ENCODE measurements at places on chromosomes 2 and 18.

DNA sequence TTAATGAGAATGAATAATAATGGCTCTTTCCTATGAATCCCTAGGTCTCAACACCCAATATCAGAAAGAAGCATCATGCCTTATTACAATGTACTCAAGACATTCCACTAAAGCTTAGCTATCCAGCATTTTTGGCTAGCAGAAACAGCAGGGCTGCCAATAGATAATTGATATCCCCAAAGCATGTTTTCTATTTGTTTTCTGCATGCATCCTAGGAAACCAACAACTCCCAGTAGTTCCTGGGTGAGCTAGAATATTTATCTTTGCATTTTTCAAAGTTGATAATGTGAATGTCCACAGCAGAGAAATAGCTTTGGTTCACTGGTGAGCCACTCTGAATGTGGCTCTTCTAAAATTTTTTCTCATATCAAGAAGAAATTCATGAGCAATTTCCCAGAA is 5.8 kb upstream of the ANTXR1 start:
- no peak for DNase-seq

DNA sequence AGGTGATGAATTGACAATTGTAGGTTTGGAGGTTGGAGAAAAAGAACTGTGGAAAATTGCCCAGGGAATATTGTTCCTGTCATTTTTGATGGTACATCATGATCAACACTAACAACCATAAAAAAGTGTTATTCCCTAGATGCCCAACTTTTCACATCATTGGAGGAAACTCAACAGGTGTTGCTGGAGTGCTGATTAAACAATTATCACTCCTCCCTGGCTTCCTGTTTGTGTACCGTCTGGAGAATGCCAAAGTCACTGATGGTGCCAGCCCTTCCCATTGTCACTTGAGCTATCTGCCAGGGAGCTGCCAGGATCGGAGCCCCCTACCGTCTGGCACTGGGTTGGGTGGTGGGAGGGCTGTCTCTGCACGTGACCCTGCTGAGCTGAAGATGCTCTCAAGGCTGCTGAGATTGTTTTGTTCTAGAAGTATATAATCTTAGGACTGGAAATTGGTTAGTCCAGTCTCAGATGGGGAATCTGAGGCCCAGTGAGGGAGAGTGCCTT is 156.9 kb downstream of the PRKCE start:
- DNase-seq, result no peak

DNA sequence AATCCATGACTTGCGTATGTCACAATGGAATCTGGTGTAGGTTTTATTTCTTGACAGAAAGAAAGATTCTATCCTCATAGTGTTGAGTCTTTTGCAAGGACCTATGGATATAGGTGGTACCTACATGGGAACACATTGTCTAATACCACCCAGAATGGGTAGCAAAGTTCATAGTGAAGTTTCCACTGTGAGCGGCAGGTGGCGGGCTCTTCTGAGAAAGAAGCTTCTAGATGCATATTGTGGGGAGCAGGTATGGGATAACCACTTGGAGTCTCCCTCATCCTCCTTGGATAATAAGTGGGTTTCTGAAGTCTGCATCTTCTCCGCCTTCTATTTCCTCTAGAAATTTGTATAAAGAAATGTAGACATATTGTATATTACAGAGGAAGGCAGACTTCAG is 44.9 kb downstream of the LINC00305 start:
- no peak for DNase-seq

- peak; percentile 54 for DNase-seq
Observed at GRCh38 chr2:63654959-63655358, 66.2 kb downstream of the MDH1 start.

DNA sequence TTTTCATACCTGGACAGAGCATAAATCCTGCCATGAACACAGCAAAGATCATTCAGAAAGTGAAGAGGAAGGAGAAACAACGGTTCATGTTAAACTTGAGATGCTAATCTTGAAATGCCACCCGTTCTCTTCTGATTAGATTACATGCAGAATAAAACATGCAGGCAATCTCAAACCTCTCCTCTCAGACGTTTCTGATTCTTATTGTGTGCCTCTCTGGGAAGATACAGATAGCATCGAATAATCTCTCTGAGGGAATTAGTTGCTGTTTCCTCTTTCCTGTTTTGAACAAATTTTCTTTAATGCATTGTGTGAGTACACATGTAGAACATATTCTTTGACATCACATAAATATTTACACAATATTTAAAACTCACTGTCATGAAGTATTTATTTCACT is 313.4 kb downstream of the PRKCE start:
- DNase-seq, result no peak

DNA sequence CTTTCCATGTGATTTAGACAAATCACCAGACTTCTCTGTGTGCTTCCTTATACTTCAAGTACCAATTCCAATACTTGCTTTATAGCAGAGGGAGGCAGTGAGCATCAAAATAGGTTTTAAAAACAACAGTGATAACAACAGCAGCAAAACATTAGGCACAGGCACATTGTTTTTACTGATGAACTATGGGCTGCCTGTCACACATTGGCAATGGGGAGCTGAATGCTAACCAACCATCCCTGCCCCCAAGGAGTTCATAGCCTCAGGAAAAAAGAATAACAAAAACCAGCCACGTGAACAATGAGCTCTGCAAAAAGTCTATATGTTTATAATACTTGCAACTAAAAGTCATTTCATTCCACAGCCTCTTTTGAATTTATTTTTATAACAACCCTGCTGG is 287.9 kb upstream of the TRIB2 start:
- no peak for DNase-seq

DNA sequence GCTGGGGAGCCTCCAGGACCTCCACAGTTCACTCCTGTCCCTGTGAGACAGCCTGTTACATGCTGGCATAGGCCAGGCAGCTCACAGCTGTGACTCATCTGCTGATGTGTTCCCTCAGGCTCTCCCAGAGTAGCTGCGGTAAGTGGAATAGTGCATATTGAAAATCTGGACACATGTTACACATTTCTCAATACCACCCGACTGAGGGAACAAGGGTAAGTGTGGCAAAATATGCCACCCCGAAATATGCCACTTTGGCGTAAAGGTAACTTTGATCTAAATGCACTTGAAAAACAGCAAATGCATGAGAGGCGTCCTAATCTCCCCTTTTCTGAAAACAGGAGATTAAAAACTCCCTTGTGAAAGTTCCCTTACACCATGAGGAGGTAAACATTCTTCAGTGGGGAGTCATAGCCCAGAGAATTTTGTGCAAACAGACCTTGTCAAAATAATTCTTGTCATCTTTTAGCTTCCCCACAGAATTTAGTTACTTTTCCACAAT is 557.9 kb downstream of the CCDC85A start:
- DNase-seq, result no peak

GRCh38 chr2:102098756-102099155 is 43.8 kb upstream of the IL1R1 start:
- no peak for DNase-seq

- no peak for DNase-seq
Observed at GRCh38 chr2:28499282-28499681, 3.4 kb downstream of the PLB1 start.

DNA sequence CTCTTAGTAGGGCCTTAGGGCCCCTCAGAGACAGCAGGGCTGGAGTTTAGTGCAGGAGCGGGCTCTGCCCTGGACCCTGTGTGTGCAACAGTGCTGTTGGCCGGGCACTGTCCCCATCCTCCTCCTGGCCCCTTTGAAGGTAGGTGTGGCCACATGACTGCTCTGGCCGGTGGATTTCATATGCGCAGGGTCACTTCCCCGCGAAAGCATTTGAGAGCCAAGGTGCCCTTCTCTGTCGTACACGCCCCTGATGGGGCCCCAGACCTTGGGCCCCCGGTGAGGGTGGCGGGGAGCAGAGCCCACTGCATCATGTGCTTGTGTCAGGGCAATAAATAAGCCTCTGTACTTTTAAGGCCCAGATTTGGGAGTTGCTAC is 15.5 kb downstream of the TMEM177 start:
- no peak for DNase-seq

- peak; percentile 17 for DNase-seq
Observed at GRCh38 chr18:36419900-36420531, 122.5 kb downstream of the FHOD3 start.

DNA sequence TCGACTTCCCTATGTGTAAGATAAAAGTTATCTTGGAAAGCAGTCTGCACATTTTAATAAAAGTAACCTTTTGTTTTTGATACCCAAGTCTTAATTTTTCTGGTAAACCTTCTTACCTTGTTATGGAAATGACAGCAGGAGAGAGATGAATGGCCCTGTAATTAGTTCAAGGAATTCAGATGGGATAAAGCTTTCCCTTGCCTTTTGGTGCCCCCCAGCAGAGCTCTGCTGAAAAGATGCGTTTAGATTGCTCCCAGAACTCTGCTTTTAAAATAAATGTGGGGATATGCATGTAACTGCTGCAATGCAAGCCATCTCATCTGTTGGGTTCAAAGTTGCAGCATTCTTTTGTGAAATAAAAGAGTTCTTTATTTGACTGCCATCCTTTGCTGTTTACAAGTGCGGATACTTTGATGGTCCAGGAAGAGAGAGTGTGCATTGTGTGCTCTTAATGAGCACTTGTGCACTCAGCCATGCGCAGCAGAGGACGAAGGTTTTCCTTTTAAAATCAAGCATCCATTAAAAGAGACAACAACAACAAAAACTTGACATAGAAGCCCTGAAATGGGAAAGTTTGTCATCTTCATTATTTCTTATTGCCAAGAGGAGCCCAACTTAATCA is 176.7 kb upstream of the ST6GAL2 start:
- DNase-seq, result no peak

DNA sequence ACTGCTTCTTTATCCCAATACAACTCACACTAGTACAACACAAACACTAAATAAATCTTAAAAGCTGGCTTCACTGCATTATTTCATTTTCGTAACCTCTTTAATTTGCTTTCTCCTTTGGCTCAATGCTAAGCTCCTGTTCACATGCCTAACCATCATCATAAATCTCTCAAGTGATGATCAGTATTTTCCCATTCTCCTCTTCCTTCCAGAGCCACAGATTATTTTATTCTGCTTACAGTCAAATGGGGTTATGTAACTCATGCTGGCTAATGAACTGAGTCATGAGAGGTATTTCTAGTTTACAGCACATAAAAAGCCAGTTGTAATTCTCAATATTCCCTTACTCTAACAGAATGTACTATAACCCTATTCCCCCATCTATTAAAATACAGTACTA is 350.4 kb upstream of the ZC3H15 start:
- DNase-seq, result no peak

GRCh38 chr2:65767946-65768345 is 335.5 kb upstream of the SPRED2 start:
- DNase-seq, result no peak

DNA sequence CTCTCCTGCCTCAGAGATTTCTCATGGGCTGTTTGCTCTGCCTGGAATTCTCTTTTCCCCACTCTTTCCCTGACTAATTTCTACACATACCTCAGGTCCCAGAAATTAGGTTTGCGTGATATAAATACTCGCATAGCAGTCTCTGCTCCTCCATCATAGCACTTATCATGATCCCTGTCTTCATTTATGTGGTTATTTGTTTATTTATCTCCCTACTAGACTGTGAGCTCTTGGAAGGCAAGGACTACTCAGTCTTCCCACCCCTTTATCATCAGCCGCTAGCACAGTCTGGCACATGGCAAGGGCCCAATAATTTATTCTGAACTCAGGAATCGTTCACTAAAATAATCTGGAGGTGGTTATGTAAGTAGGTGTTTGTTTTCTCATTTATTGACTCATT is 79.3 kb downstream of the ADCYAP1 start:
- no peak for DNase-seq

DNA sequence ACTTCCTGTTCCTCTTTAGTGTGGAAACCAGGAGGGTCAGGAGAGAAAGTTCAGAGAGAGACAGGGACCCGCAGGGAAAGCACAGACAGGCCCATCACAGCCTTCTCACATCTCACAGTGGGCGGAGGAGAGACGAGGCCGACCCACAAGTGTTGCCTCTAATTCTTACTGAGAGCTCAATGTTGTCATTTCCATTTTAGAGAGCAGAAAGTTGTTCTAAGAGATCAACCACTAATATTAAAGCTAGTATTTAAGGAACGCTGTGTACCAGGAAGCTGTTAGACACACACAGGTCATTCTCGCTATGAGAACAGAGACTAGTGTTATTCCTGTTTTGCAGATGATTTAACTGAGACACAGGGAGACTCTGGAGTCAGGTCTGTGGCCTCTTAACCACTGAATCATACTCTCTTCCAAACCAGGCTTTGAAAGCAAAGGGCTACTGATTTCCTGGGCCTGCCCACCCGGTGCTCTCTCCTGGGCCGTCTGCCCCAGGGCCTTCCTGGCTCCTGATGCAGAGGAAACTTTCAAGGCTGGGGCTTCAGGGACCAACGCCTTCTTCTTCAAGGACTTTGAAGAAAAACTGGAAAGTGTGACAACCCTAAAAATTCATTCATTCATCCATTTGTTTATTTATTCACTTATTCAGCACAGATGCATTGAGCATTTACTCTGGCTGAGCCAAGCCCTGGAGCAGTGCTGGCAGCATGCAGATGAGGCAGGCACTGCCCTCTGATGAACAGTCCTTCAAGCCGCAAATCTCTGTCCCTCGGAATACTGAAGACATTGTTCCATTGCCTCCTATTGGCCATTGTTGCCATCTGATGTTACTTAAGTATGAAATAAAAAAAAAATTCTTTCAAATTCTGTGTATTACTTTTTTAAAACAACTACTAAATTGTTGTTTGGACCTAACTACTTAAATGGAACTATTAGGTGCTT is 37.2 kb upstream of the BIN1 start:
- DNase-seq, result no peak

- no peak for DNase-seq
Observed at GRCh38 chr2:179825494-179825893, 35.9 kb downstream of the ZNF385B start.

DNA sequence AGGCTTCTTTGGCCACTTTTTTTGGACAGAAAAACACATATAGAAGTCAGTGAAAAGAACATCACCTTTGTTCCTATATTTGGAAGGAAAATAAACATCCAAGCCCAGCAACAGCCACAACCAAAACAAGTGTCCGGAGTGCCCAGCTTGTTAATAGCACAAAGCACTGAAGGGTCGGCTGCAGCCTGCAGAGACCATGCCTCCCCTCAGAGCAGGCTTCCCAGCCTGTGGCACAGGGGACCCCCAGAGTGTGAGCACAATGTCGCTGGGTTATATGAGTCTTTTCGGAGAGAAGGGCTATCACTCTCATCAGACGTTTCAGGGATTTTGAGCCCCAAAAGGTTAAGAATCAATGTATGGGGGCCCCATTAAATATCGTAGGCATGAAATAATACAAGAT is 6.2 kb upstream of the CIDEA start:
- DNase-seq, result no peak

- no peak for DNase-seq
Observed at GRCh38 chr2:239944694-239945551, 80.2 kb downstream of the NDUFA10 start.
